ENCODE measurements at places on chromosomes 6 and 20.

GRCh38 chr6:7341271-7341670 lies 28.3 kb upstream of the SSR1 start:
- DNase-seq, result no peak

DNA sequence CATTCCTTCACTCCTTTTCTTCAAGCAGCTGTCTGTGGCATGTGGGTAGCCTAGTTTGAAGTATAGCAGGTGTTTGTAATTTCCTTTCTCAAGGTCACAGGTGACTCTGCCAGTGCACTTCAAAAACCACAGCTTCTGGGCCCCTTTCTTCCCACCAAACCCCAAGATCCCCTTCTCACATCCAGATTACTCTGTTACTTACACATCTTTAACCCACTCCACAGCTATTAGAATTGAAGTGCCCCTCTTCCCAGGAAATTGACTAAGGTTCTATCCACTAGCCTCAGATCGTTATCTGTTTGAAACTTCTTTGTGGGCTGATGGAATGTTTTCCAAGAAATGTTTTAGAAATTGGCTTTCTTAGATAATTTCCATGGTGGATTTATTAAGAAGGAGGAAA lies 150.8 kb downstream of the AHI1 start:
- no peak for DNase-seq

- no peak for DNase-seq
Measured at GRCh38 chr6:81623106-81623759, 129.2 kb downstream of the TENT5A start.

DNA sequence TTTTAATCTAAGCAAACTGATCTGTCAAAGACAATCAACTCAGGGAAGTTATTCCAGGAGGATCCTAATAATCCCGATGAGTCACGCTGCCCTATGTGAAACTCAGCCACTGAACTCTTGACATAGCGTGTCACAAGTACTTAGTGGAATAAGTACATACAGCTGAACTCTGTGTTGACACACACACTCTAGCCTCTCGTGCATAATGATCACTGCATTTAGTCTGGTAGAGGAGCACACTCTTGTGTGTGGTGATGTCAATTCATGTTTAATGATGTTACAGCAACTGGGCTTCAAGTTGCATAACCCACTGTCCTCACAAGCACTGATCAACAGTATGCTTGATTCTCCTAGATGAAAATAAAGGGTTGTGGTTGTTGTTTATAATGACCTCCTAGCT lies 148.3 kb downstream of the HACE1 start:
- no peak for DNase-seq

DNA sequence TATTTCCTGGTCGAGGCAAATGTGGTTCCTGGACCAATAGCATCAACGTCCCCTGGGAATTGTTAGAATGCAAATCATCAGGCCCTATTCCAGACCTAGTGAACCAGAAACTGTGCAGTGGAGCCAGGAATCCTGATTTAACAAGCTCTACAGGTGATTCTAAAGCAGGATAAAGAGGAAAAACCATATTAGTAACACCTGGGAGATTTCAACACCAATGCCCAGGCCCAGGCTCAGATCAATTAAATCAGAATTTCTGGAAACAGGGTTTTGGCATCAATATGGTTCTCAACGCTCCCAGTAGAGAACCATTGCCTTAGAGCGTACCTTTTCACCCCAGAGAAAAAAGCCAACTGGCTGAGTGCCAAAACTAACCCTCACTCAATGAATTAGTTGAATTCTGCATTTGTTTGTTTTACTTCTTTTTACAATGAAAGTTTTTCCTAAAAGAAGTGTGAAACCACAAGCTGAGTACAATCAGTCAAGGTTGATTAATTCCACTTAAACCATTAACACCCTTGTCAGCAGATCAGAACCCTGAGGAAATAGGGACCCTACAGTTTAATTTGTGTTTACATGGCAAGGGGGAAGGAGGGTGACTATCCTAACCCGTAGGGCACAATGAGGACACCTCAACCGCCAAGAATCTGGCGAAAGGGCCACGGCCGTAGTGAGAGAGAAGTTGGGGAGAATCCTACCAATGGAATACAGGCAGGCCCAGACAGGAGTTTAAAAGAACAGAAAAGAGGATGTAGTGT lies 34.9 kb upstream of the LOC128125822 start:
- DNase-seq, result no peak

GRCh38 chr20:16270314-16270931 lies 302.8 kb downstream of the KIF16B start:
- DNase-seq, result no peak

DNA sequence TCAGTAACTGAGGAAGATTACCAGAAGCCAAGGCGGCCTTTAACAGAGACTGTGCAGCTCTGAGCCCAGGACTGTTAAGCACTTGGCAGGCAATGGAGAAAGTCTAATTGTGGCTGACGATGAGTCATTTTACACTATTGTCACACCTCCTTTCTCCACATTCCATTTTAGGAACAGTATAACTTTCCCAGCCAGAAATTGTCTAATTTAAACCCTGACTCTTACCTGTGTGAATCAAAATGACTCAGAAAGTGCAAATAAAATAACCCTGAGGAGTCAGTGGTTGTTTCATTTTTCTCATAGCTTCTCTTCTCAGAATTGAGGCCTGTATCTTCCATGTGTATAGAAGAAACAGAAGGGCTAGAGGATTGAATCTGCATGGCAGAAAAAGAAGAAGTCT lies 40.0 kb upstream of the OPN5 start:
- peak; percentile 24 for DNase-seq

- DNase-seq, result no peak
Measured at GRCh38 chr20:21840991-21841390, 135.5 kb downstream of the PAX1 start.

DNA sequence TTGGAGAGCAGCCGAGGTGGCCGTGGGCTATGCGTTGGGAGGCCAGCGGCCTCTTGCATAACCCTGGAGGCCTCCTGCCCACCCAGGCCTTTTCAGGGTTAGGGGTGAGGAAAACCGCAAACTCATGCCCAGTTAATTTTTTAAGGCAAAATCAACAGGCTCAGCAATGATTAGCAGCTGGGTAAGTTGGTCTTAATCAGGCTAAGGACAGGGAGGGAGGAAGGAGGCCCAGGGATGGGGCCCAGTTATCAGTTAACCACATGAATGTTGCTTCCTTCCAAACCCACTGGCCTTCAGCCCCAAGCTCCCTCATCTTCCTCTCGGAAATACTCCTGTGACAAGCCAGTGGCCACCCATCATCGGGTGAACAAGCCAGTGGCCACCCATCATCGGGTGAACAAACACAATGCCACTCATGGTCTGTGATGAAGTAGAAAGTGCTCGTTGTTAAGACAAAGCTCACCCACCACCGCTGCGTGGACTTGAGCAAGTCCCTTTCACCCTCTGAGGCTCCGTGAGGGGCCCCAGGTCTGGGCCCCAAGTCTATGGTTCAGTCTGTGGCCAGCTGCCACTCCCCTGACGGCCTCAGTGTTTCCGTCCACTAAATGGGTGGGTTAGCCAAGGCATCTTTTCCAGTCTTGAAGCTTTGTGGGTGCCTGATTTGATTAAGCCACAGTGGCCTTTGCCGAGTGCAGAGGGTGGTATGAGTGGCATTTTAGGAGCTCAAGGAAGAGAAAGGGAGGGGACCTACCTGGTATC lies 39.4 kb downstream of the HNF4A start:
- no peak for DNase-seq

GRCh38 chr20:16018881-16019280 lies 554.4 kb downstream of the KIF16B start:
- no peak for DNase-seq

- DNase-seq, result no peak
Measured at GRCh38 chr20:45034436-45034835, 66.5 kb downstream of the KCNS1 start.

DNA sequence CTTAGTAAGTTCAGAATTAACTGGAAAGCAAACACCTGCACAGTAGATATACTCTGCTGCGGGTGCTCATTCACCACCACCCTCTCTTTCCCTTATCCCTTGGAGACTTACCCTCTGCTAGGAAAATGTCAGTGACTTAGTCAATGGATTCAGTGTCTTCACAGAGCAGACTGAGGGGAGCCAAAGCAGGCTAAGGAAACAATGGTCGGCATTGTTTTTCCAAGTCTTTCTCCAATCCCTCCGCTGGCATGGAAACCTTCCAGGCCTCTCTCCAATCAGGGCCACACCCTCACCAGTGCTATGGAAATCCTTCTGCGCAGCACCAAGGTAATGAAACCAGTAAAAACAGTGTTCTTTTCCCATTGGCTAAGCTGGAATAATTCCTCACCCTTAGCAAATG lies 531.2 kb downstream of the TFAP2B start:
- DNase-seq, result no peak

- DNase-seq, result no peak
Measured at GRCh38 chr6:167442245-167442644, 117.4 kb downstream of the TTLL2 start.

GRCh38 chr6:108673153-108673552 lies 112.4 kb downstream of the FOXO3 start:
- no peak for DNase-seq

- no peak for DNase-seq
Measured at GRCh38 chr20:34618676-34619075, 58.2 kb downstream of the PIGU start.

DNA sequence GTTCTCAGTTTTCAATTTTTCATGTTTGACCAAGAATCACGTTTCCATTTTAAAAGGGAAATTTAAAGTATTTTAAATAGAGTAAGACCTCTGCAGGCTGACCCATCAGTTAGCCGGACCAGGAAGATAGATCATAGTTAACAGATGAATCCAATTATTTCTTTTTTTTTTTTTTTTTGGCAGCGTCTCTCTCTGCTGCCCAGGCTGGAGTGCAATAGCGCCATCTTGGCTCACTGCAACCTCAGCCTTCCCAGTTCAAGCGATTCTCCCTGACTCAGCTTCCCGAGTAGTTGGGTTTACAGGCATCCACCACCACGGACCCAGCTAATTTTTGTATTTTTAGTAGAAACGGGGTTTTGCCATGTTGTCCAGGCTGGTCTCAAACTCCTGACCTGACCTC lies 256.7 kb upstream of the CNR1 start:
- DNase-seq, result no peak

DNA sequence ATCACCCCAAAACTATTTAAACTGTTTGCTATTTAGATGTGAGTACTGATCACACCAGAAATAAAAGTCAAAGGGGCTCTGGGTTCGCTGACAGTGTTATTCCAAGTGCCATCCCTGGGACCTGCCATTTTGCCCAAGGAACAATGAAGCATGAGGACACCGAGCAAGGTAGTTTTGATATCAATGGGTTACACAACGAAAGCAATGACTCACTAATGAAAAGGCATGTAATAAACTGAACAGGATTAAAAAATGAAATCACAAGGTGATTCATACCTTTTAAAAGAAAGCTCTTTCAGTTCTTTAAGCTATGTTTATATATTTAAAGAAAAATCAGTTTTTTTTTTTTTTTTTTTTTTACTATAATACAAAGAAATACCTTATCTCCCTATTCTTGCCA lies 102.0 kb downstream of the HS3ST5 start:
- DNase-seq, result no peak

- no peak for DNase-seq
Measured at GRCh38 chr20:37622728-37623127, 71.1 kb upstream of the CTNNBL1 start.

DNA sequence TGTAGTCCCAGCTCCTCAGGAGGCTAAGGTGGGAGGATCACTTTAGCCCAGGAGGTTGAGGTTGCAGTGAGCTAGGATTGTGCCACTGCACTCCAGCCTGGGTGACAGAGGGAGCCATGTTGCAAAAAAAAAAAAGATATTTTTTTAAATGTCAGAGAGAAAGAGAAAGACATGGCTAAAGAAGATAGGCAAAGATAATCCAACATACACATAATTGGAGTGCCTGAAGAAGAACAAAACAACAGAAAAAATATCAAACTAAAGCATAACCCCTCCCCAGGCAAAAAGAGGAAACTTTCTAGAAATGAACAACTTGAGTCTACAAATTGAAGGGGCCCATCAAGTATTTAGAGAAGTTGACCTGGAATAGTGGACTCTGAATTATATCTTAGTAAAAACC lies 14.0 kb upstream of the GRM4 start:
- DNase-seq, result no peak

DNA sequence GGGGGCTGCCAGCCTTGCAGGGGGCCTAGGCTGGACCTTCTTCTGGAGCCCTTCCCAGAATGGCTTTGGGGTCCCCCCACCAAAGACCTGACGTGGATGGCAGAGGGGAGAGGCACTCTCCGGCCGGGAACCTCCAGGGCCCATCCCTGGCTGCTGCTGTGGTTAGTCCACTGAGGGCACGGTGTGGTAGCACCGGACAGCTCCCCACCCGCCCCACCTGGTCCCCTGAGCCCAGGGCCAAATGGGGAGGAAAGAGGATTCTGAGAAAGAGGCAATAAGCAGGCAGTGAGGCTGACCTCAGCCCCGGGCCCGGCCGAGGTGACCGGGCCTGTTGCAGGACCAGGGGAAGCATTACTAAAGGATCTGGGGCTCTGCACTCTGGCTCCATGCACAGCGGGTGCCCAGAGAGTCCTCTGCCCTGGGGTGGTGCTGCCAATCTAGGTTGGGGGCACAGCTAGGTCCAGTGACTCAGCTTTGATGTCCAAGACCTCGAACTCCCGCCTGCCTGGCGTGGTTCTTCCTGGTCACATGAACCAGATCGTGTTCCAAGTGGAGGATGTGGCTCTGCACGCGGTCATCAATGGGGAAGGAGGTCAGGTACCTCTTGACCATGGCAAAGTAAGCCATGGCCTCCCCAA lies 2.2 kb downstream of the CENPB start:
- no peak for DNase-seq

GRCh38 chr6:41824571-41825569 lies 37.4 kb downstream of the TOMM6 start:
- DNase-seq, result no peak

GRCh38 chr6:170111141-170111664 lies 179.7 kb downstream of the DLL1 start:
- no peak for DNase-seq

DNA sequence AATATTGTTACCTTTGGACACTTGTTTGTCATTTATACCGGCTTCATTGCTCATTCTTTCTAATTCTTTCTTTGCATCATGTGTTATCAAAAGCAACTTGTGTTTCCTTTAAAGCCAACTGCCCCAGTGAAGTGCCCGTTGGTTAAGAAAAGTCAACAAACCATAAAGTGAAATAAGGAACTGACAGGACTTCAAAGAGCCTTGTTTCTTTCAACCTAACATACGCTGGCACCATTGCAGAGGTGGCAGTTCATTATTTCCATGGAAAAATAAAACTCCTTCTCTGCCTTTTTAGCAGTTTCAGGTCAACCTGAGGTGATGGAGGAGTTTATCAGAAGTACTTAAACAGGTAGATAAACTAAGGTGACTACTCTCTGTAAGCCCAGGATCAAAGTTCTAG lies 28.8 kb downstream of the FERMT1 start:
- DNase-seq, result no peak

- DNase-seq, result no peak
Measured at GRCh38 chr20:12977328-12978125, 31.2 kb upstream of the SPTLC3 start.

DNA sequence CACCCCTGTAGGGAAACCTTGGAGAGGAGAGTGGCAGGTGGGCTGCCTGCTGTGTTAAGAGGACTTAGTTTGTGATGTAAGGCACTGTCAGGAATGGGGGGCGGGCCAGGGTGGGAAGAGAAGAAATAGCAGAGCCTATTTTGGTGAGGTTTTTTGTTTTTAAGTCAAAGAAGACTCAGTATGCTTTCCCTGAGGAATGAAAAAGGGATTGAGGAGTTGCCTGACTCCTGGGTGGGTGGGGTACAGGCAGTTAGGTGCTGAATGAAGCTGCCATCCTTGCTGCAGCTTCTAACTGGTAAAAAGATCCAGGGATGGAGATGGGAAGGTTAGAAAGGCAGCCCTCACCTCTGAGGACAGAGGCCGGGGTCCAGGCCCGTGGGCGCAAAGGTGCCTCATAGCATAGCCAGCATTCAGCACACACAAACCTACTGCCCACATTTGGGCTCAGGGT lies 37.9 kb downstream of the PLCG1 start:
- DNase-seq, result no peak
